IPS DF 6.9 (cell line): ENCODE measurements at places on chromosomes 16 and 17.

DNA sequence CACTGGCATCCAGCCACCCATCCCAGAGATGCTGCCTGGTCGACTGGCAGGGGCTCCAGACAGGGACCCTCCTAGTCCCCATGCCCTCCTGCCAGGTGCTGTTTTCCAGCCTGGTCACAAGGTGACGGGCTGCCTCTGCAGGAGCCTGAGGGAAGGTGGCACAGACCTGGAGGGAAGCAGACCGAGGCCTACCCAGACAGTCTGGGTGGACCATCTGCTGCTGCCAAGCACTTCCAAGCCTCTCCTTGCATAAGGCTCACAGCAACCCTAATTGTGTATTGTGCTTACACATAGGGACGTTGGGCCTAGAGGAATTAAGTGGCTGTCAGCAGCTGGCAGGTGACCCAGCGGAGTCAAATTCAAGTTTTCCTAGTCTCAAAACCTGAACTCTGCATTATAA, 90.1 kb upstream of the KCNJ18 start:
- no peak for DNase-seq

- DNase-seq: no peak
These were observed at the start of gene PLA2G15 for GRCh38 chr16:68244903-68245853. TSS of gene PLA2G15 (plus strand) at chr16:68245373. CDS start at chr16:68245427, 54 bp downstream.

DNA sequence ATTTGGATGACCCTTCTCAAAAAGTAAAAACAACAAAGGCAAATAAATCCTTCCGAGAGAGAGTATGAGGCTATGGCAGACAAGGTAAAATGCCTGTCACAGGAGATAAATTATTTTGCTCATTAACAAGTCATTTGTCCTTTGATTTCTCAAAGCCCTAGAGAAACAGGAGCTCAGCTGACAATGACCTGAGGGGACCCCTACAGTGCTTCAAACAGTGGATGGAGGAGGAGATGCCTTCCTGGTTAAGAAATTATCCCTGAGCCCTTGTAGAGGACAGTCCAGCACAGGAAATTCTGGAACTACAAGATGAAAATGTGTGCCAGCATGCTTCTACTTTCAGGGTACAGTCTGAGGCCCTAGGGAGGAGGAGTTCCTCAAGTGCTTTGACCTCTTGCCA, 24.0 kb upstream of the RHBDL3 start:
- DNase-seq: no peak

- DNase-seq: no peak
These were observed 680 bp downstream of the SKA2 start for GRCh38 chr17:59154292-59154720.

- no peak for DNase-seq
These were observed 10.5 kb downstream of the TMIGD1 start for GRCh38 chr17:30323262-30323894.

DNA sequence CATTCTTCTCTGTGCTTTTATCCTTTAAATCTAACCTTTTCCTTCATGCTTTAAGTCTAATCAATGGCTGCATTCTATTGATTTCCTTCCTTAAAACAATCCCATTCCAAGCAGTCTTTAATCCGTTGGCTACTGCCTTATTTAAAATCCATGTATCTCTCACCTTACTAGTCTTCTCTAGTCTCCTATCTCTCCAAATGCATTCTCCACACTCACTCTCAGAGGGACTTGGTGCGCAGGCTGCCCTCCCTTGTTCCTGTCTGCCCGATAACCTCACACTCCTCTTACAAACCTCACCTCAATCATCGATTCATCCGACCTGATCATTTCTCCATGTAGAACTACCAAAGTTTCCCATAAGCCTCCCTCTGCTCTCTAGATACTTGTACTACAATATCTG, 23.1 kb downstream of the PSMD12 start:
- no peak for DNase-seq

- DNase-seq: no peak
These were observed 221.4 kb downstream of the CDH8 start for GRCh38 chr16:61814726-61815347.

GRCh38 chr17:65558683-65559460, 2.6 kb downstream of the AXIN2 start:
- no peak for DNase-seq

- no peak for DNase-seq
These were observed 52.9 kb downstream of the NF1 start for GRCh38 chr17:31147507-31148202.

- DNase-seq: no peak
These were observed 16.1 kb downstream of the STAT5A start for GRCh38 chr17:42304187-42305030.

GRCh38 chr17:34386697-34387550, 23.9 kb upstream of the CCL1 start:
- no peak for DNase-seq

- no peak for DNase-seq
These were observed 20.0 kb upstream of the KIF19 start for GRCh38 chr17:74305865-74306654.

GRCh38 chr17:78365561-78366108, 5.8 kb upstream of the SOCS3 start:
- DNase-seq: no peak

- no peak for DNase-seq
These were observed 8.9 kb upstream of the DNAJA2 start for GRCh38 chr16:46982335-46982734.

DNA sequence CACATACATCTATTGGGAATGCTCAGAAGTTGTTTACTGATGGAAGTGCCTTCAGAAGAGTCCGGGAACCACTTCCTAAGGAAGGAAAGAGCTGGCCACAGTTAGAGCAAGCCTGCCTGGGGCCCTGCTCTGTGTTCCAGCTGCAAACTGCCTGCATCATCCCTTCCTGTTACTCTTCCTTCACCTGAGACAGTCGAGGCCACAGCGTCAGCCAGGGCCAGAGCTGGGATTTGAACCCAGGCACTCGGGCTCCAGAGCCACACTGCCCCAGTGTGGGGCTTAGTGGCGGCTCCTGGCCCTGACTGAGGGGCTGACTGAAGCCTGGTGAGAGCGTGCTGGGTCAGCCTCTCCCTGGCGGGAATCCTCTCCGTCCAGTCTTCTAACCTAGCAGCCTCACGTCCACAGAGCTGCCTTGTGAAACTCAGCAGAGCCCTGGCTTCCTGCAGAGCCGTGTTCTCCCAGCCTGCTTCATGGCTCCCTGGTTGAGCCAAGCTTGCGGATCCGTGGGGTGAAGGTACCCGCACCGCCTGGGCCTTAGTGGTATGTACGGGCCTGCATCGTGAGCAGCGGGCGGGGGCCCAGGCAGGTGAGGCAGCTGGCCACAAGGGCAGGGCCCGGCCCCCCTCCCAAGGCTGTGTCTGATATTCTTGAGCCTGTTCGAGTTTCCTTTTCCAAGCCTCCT, 4.6 kb upstream of the C17orf99 start:
- no peak for DNase-seq

DNA sequence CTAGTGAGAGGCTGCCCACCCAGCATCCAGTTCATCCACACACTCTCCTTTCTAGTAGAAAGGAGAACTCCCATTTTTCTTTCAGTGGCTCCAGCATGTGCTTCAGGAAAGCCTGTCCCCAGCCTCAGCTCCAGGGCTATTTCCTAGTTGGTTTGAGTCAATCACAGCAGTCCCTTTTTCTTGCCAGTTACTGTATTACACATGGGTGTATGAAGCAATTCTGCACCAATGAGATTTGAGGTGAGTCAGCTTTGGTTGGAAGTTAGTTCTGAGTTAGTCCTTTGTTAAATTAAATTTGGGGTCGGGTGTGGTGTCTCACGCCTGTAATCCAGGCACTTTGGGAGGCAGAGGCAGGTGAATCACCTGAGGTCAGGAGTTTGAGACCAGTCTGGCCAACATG, 24.8 kb downstream of the RAD51D start:
- DNase-seq: no peak

DNA sequence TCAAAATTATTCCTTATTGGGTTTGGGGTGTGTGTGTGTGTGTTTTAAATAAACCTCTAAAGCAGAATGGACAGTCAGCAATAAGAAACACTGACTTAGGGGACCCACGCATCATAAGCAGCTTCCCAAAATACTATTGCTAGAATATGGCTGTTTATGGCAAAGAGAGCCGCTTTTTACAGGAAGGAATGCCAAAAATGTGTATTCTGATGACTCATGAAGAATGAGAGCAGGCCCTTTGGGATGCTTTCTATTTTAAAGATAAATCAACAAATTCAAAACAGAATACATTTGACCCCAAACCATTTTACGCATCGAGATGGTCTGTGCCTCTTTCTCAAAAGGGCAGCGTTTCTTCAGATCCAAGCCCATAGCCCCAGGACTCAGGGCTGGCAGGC, 37.5 kb downstream of the ARHGAP17 start:
- DNase-seq: no peak

DNA sequence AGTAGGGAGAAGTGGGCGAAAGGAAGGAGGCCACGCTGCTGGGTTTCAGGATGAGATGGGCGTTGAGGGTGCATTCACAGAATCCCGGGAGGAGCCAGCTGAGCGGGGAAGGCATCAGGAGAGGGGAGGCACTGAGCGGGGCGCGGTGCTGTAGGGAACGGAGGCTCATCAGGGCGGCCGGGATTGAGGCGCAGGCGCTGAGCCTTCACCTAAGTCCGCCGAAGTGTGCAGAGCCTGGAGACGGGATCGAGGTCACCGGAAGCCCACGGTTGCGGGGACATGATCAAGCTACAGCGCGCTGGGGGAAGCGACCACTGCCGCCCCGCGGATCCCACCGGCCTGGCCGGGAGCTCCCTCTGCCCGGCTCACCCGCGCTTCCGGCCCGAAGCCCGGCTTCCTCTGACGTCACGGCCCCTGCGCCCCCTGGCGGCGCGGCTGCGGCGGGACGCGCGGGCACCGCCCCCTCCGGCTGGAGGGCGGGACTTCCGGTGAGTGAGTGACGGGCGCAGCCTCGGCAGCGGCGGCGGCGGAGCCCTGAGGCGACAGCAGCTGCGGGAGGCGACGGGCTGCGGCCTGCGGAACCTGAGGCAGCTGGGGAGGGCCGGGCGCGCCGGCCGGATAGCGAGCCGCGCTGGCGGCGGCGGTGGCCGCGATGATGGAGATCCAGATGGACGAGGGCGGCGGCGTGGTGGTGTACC, at the start of gene MAPK8IP3:
Gene MAPK8IP3 (plus strand): TSS at position 508 of the 698 bp plus-strand sequence. CDS start 145 bp downstream, at position 653.
- peak; percentile 47 for DNase-seq

GRCh38 chr16:67142342-67142741, 8.5 kb downstream of the B3GNT9 start:
- DNase-seq: no peak

DNA sequence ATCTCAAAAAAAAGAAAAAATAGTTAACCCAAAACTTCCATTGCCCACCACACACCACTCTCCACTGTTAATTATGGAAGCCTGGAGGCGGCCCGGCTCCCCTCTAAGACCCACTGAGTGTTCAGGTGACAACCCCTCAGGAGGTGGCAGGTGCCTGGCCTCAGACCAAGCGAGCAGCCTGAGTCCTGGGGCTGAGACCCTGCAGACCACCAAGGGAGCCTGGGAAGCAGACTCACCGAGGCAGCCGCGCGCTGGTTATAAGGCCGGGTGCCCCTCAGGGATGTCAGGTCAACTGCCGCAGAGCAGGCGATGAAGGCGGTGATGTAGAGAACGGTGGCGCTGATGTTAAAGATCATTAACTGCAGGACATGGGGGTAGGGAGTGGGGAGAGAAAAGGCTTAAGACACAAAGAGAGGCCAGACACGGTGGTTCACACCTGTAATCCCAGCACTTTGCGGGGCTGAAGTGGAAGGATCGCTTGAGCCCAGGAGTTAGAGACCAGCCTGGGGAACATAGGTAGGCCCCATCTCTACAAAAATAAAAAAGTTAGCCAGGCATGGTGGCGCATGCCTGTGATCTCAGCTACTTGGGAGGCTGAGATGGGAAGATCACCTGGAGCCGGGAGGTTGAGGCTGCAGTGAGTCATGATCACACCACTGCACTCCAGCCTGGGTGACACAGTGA, 13.3 kb downstream of the ARL2BP start:
- DNase-seq: no peak

GRCh38 chr16:29744541-29745101, 1.2 kb downstream of the C16orf54 start:
- no peak for DNase-seq

- no peak for DNase-seq
These were observed 4.0 kb downstream of the TGFB1I1 start for GRCh38 chr16:31475946-31476302.

DNA sequence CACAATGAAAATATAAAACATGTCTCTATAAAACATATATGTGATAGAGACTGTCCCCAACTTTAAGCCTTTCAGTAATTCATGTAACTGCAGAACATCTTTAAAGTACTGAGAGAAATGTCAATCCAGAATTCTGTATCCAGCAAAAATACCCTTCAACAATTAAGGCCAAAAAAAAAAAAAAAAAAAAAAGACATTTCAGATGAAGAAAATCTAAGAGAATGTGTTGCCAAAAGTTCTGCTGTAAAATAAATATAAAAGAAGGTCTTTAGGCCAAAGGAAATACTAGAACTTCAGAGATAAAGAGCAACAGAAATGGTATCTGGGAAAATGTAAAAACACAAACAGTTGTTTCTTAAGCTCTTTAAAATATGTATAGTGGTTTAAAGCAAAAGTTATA, 17.3 kb downstream of the BPTF start:
- no peak for DNase-seq

DNA sequence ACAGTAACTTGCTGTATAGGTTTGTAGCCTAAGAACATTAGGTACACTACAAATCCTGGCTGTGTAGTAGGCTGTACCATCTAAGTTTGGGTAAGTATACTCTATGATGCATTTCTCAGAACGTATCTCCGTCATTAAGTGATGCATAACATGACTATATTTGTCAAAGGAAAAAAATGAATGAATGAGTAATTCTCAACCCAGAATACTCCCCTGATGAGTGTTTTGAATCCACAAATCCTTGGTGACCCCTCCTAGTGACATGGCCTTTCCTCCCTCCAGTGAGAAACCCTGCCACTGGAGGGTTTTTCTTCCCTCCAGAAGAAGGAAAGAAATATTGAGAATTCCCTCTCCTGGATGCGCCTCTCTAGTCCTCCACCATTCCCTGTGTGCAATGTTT, 24.0 kb upstream of the SALL1 start:
- DNase-seq: no peak

- DNase-seq: no peak
These were observed 36.0 kb downstream of the ZNF207 start for GRCh38 chr17:32385971-32386370.

GRCh38 chr17:82631544-82631943, 16.7 kb downstream of the WDR45B start:
- DNase-seq: no peak

- no peak for DNase-seq
These were observed 21.0 kb upstream of the ZNF652 start for GRCh38 chr17:49383060-49383459.

DNA sequence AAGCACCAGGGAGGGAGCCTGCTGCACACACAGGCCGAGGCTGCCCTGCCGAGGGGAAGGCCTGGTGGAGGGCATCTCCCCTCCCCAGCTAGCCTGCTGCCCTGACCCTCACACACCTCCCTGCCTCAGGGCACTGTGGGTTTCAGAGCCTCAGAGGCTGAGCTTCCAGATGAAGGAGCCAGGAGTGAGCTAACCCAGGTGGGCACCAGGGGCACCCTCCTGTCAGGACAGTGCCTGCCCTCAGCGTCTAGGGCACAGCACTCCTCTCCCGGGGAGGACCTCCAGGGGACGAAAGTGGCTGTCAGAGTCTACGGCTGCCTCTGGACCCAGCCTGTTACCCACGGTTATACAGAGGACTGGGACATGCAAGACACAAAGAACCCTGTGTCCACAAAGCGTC, 22.8 kb upstream of the DLX4 start:
- DNase-seq: no peak
